ENCODE measurements at places on chromosomes 3 and 15. TPM values are rescaled to one million over a fixed set of nuclear protein-coding genes. Genes with fewer than 3 reads are reported as not detected.

RAB7A gene
- 54.2 TPM for total RNA-seq

SMCO1 gene
- not detected for total RNA-seq

TIGIT gene
- total RNA-seq, result not detected

KLHDC8B gene
- total RNA-seq, result 40.5 TPM

BFSP2 gene
- not detected for total RNA-seq

EIF4G1 gene
- 263 TPM for total RNA-seq

MAGEL2 gene
- total RNA-seq, result under 0.01 TPM

ZMYND10 gene
- total RNA-seq, result 0.26 TPM

CPNE9 gene
- not detected for total RNA-seq

TYRO3 gene
- total RNA-seq, result 9.8 TPM

XRN1 gene
- total RNA-seq, result 40.3 TPM

SLC25A20 gene
- total RNA-seq, result 13.1 TPM

CAMK2N2 gene
- not detected for total RNA-seq

ZNF80 gene
- total RNA-seq, result not detected

AMIGO3 gene
- total RNA-seq, result under 0.01 TPM

MUC13 gene
- not detected for total RNA-seq

ACKR4 gene
- 1.8 TPM for total RNA-seq

STAC gene
- total RNA-seq, result 6.8 TPM

NR2F2 gene
- total RNA-seq, result 9.2 TPM
